Left cardiac atrium (tissue), 4 donors: ENCODE measurements at places on chromosomes 13 and 19.

DNA sequence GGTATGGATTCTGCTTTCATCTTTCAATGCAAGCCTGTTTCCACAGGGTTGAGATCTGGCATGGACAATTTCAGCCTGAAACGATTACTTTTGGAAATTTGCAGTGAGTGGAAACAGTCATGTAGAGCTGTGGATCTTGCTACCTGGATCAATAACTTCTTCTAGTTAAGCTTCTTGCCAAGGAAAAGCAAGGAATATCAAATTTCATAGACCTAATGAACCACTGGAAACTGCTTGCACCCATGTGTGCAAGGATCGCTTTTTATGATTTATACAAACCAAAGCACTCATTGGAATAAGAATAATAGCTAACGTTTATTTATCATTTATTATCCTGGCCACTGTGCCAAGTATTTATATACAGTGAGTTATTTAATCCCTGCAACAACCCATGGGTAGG, 392.8 kb downstream of the KCNRG start:
- DNase-seq = no peak

DNA sequence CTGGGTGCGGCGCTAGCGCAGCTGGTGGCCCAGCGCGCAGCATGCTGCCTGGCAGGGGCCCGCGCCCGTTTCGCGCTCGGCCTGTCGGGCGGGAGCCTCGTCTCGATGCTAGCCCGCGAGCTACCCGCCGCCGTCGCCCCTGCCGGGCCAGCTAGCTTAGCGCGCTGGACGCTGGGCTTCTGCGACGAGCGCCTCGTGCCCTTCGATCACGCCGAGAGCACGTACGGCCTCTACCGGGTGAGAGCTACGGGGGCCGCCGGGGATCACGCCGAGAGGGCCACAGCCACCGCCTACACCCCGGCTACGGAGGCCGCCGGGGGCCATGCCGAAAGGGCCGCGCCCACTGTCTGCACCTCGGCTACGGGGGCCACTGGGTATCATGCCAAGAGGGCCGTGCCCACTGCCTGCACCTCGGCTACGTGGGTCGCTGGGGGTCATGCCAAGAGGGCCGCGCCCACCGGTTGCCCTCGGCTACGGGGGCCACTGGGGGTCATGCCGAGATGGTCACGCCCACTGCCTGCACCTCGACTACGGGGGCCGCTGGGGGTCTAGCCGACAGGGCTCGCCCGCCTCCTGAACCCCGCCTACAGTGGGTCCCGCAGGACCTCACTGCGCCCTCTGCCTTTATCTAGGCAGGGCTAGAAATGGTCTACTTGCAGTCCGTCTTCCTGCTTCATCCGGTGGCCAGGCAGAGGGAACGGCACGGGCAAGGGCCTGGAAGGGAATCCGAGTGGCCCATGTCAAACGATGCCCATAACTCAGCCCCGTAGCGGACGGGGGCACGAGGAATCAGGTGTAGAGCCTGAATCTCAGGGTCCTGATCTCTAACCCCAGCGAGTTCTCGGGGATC, 500 bp downstream of the PGLS start:
- peak; percentile 92 for DNase-seq

GRCh38 chr19:13091400-13092157, 11.1 kb downstream of the LYL1 start:
- DNase-seq = peak; percentile 68

GRCh38 chr13:41897126-41897525, 63.8 kb downstream of the VWA8 start:
- DNase-seq = no peak

GRCh38 chr19:32896516-32897214, 27.1 kb upstream of the SLC7A9 start:
- DNase-seq = no peak
